Activated CD4-positive, alpha-beta memory T cell treated with anti-CD3 and anti-CD28 coated beads for 36 hours (primary cell): ENCODE measurements at places on chromosomes 1 and 21. TPM values are rescaled to one million over a fixed set of nuclear protein-coding genes. Genes with fewer than 3 reads are reported as not detected.
A peak's percentile ranks its signal among the peaks of the same experiment; 100 is the strongest.

- H3K27ac ChIP-seq = no peak overlapping the region
- H3K4me1 ChIP-seq = no peaks in the 10 kb centered on the region
- H3K27me3 ChIP-seq = no peaks in the 10 kb centered on the region
- H3K36me3 ChIP-seq = no peaks in the 10 kb centered on the region
These were observed 785.1 kb downstream of the LTN1 start for GRCh38 chr21:28207436-28208173.

GRCh38 chr1:34852677-34853217 is 6.8 kb downstream of the SMIM12 start:
- DNase-seq = peak; percentile 94
- H3K4me1 ChIP-seq = peaks cover 13% of the 10 kb centered on the region
- H3K27me3 ChIP-seq = no peaks in the 10 kb centered on the region

DNA sequence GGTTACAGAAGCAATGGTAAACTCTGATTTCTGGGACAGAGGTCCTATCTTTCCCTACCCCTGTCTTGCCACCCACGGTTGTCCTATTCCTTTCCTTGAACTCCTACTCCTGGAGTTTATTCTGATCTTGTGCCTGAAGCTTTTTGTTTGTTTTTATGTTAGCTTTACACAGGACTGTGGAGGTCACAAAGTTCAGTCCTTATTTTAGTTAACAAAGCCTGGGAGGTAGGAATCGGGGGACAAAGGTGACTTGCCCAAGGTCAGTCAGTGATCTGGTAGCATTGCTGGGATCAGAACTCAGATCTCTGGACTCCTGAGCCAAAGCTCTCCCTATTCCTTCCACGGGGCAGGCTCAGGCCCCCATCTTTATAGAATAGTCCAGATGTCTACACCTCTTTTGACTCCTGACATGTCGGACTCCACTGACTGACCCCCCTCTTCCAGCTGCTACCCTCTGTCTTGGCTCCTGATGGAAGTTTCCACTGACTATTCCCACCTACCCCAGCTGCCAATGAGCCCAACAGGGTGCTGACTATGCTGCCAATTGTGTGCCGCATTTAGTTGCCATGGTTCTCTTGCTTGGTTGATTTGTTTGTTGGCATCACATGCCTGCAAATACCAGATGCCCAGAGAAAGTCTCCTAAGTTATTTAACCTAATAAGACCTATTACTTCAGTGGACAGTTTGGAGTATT is 9.9 kb downstream of the F5 start:
- no peak overlapping the region for H3K4me3 ChIP-seq
- H3K4me1 ChIP-seq = peaks cover 12% of the 10 kb centered on the region
- DNase-seq = no peak

GRCh38 chr21:14559102-14559501 is 13.0 kb upstream of the SAMSN1 start:
- no peak for DNase-seq
- peaks cover 6% of the 10 kb centered on the region for H3K36me3 ChIP-seq
- no peak overlapping the region for H3K27ac ChIP-seq
- peaks cover 32% of the 10 kb centered on the region for H3K4me1 ChIP-seq

DNA sequence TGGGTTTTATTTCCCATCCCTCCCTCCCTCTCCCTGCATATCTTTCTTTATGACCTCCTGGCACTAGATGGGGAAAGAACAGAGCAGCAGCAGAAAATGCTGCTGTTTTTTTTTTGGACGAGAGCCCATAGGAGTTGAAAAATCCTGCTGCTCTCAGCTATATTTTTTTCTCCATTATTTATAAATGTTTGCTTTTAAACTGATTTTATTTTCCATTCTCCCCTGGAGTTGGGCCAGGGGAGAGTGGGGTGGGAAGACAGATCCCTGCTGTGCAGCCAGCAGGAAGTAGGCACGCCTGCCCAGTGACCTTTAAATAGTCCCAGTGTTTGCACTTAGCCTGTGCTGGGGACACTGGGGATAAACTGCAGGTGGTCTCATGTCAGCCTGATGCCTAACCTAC is 17.4 kb downstream of the SFT2D2 start:
- H3K36me3 ChIP-seq = peaks cover 83% of the 10 kb centered on the region
- H3K4me1 ChIP-seq = peaks cover 43% of the 10 kb centered on the region
- H3K4me3 ChIP-seq = no peak overlapping the region
- DNase-seq = no peak

DNA sequence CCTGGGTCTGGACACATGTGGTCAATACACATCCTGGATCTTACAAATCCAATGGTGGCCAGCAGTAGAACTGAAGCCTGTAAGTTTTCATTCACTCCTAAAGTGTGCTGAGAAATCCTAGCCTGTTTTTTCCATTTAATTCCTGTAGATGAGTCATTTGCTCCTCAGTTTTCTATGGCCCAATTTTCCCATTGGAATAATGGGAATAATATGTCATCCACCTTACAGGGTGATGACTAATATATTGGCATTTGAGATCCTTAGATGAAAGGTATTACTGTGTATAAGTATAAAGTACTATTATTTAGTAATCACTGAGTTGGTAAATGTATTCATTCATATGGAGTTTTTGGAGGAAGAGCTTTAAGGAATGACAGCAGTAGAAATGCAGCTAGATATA is 89.7 kb upstream of the ADAR start:
- no peak overlapping the region for H3K27ac ChIP-seq
- peaks cover 9% of the 10 kb centered on the region for H3K27me3 ChIP-seq
- H3K4me3 ChIP-seq = no peak overlapping the region
- no peak for DNase-seq
- H3K4me1 ChIP-seq = peaks cover 4% of the 10 kb centered on the region

DNA sequence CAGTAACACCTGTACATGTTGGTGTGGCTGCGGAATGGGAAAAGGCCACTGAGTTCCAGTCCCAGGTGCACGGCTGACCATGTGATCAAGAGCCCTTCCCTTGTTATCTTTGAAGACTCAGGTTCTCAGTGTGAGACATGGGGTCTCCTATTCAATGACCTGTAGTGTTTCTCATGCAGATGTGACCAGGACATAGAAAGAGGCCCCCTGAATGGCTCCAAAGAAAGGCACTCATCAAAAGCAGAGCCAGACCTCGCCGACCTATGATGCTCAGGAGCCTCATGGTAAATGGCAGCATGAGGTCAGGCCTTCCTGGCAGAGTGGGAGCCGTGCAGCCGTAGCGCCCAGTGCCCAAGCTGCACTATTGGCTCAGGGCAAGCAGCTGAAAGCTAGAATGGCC is 42.3 kb upstream of the HAO2 start:
- H3K4me3 ChIP-seq = no peak overlapping the region
- no peak overlapping the region for H3K27ac ChIP-seq
- peaks cover 7% of the 10 kb centered on the region for H3K27me3 ChIP-seq
- DNase-seq = no peak
- no peaks in the 10 kb centered on the region for H3K36me3 ChIP-seq

GRCh38 chr1:219179293-219179692 is 5.6 kb downstream of the LYPLAL1 start:
- H3K27ac ChIP-seq = no peak overlapping the region
- H3K4me3 ChIP-seq = no peak overlapping the region
- peaks cover 31% of the 10 kb centered on the region for H3K36me3 ChIP-seq
- H3K4me1 ChIP-seq = peaks cover 59% of the 10 kb centered on the region

DNA sequence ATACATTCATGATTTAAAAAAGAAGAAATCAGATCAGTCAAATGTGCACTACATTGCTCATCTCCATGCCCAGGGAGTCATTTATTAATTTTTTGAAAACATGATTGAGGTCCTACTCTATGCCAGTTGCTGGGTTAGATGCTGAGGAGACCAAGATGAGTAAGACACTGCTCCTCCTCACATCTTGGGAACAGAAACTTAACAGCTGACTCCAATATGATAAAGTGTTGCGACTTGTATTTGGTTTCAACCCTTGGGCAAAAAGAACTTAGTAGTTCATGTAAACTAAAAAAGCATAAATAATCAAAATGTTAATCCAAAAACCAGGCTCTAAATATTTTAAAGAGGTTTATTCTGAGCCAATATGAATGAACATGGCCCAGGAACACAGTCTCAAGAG is 56.9 kb downstream of the OPTC start:
- H3K4me1 ChIP-seq = no peaks in the 10 kb centered on the region
- no peak overlapping the region for H3K4me3 ChIP-seq
- peaks cover 2% of the 10 kb centered on the region for H3K27me3 ChIP-seq
- DNase-seq = no peak
- H3K36me3 ChIP-seq = no peaks in the 10 kb centered on the region

GRCh38 chr1:239816081-239816782 is 275.5 kb upstream of the FMN2 start:
- no peaks in the 10 kb centered on the region for H3K36me3 ChIP-seq
- H3K27me3 ChIP-seq = no peaks in the 10 kb centered on the region
- H3K4me3 ChIP-seq = no peak overlapping the region
- H3K4me1 ChIP-seq = peaks cover 30% of the 10 kb centered on the region

- peaks cover 2% of the 10 kb centered on the region for H3K36me3 ChIP-seq
- H3K27me3 ChIP-seq = peaks cover 2% of the 10 kb centered on the region
These were observed 2.2 kb downstream of the FOXD2 start for GRCh38 chr1:47439819-47440598.

- no peaks in the 10 kb centered on the region for H3K27me3 ChIP-seq
- H3K4me3 ChIP-seq = no peak overlapping the region
- H3K27ac ChIP-seq = no peak overlapping the region
- peak; percentile 81 for DNase-seq
These were observed 5.3 kb upstream of the SLC6A9 start for GRCh38 chr1:44036409-44037139.

DNA sequence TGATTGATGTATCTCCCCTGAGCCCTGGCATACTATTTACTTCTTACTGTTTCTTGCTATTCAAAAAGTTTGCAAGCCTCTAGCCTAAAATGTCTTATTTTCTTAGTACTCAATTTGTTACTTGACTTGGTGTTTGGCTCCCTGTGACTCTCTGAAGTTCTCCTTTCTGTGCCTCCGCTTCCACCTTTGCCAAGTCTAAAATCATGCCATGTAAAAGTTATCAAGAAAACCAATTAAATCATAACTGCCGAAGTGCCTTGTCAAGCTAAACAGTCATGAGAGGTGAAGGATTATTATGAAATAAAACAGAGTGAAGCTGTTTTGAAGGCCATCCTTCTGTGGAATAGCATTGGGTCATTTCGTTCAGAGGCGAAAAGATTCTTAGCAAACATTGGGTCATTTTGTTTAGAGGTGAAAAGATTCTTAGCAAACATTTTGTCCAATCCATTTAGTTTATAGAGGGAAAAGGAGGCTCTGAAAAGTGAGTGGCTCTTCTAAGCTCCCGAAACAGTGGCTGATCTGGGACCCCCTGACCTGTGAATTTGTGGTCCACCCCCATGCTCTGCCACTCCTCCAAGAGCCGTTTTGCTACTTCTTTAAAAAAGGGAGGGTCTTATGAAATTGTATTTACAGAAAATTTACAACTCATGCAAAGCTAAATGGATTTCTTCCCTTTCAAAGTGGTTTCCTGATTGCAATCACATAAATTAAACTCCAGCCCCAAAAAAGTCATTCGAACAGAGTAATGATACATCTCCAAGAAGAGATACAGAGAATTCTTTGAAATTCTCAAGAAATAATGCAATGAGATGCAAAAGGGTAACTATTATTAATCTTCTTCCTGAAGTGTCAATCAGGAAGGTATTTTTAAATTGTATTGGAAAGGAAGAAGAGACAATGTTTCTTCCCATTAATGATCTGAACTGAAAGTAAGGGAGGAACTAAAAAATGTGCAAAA is 141.4 kb downstream of the RUNX1 start:
- no peak overlapping the region for H3K27ac ChIP-seq
- H3K4me1 ChIP-seq = peaks cover 75% of the 10 kb centered on the region
- no peaks in the 10 kb centered on the region for H3K27me3 ChIP-seq
- no peak for DNase-seq

- no peak overlapping the region for H3K27ac ChIP-seq
- H3K27me3 ChIP-seq = no peaks in the 10 kb centered on the region
- H3K4me1 ChIP-seq = no peaks in the 10 kb centered on the region
- H3K36me3 ChIP-seq = no peaks in the 10 kb centered on the region
- DNase-seq = no peak
These were observed 318.1 kb downstream of the USP25 start for GRCh38 chr21:16047904-16048303.

DNA sequence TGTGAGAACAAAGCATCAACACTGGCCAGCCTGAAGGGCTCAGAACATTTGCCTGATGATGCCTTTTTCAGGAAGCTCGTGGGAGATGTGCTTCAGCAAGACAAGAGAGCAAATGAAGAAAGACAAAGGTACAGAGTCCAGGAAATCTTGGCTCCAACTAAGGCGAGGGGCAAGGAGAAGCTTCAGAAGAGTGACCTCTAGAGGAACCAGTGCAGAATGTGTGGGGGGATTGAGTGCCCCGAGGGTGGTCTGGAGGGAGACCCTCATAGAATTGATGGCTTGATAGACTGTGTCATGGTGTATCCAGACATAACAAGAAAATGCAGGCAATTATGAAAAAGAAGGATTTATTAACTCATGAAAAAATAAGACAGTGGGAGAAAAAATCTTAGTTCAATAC is 15.3 kb upstream of the NLRP3 start:
- H3K27me3 ChIP-seq = peaks cover 4% of the 10 kb centered on the region
- no peaks in the 10 kb centered on the region for H3K36me3 ChIP-seq
- H3K4me3 ChIP-seq = no peak overlapping the region
- DNase-seq = no peak

DNA sequence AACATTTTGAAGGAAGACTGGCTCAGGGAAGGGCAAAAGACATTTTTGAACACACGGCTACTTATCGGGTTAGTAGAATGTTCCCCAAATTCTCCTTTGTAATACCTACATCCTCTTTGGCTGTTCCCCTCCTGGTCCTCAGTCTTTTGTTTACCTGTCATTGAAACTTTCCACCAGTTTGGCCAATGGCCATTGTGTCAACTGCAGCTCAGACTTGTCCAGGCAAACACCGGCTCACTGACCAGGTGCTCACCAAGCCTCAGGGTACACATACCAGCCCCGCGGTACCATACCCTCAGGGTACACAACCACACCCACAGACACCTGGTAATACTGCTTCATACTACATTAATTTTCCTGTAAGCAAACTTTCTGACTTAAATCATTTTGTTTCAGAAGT is 84.8 kb upstream of the ZNF648 start:
- no peaks in the 10 kb centered on the region for H3K36me3 ChIP-seq
- no peak overlapping the region for H3K4me3 ChIP-seq
- H3K27me3 ChIP-seq = peaks cover 1% of the 10 kb centered on the region
- no peak overlapping the region for H3K27ac ChIP-seq
- no peak for DNase-seq

The AADACL3 gene
- not detected for total RNA-seq

The UBL4B gene
- not detected for total RNA-seq

The BSND gene
- not detected for total RNA-seq

The IGFN1 gene
- not detected for total RNA-seq

The C4BPA gene
- total RNA-seq = not detected

The GNB1 gene
- 396 TPM for total RNA-seq

The MROH7 gene
- total RNA-seq = not detected
